Activated gamma-delta T cell (primary cell): ENCODE measurements at places on chromosomes 2 and 18.

GRCh38 chr2:12807907-12808810 is 91.4 kb downstream of the TRIB2 start:
- no peak for DNase-seq

- DNase-seq = no peak
These were observed 131.3 kb downstream of the COL6A3 start for GRCh38 chr2:237282568-237283128.

DNA sequence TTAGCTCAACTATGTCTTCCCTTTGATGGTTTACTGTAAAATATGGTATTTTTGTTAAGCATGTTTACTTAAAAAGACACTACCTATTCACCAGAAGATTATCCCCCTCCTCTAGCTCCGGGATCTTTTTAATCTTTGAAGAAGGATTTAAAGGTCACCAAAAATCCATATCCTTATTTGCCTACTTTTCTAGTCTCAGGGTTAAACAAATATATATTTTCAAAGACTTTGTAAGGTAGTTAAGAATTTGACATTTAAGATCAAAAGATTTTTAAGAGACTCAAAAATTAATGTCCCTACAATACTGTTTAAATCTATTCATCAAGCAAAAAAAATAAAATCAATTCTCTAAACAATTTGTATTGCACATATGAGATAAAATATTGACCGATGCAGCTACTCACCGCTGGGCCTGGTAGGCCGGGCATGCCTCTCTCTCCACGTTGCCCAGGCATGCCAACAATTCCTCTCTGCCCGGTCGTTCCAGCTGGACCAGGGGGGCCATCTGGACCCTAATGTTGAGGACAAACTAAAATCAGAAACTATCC is 76.1 kb downstream of the COL3A1 start:
- no peak for DNase-seq

GRCh38 chr2:12613137-12613835 is 103.5 kb upstream of the TRIB2 start:
- no peak for DNase-seq

GRCh38 chr2:105553538-105554196 is 154.8 kb upstream of the FHL2 start:
- DNase-seq = no peak

DNA sequence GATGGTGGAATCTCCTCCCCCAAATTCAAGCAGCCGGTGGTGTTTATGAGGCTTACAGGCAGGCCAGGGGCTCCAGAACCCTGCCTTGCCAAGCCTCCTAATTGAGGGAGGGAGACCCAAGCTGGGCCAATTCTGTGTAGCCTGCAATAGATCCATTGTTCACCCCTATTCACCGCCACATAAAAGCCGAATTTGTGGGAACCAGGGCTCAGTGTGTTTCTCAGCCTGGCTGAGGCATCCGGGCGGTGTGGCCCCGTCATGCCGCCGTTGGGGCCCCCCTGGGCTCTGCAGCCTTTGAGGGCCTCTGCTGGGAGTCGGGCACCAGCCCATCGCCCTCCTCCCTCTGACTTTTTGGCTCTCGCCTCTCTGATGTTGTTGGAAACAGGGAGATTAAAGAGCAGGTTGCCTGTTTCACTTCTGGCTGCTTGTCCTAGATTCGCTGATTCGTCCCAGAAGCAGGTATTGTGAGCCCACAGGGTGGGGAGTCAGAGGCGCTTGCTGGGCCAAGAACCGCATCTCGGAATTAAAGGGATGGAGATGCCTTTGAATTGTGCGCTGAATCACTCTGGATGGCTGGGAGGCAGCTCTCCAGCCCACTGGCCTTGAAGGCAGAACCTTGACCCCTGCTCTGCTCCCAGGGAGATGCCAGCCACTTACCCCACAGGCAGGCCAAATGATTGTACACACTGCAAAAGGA is 14.7 kb upstream of the OTOS start:
- DNase-seq = no peak

GRCh38 chr2:170006587-170007325 is 171.2 kb upstream of the MYO3B start:
- no peak for DNase-seq

GRCh38 chr2:43453179-43454170 is 142.4 kb downstream of the THADA start:
- no peak for DNase-seq

DNA sequence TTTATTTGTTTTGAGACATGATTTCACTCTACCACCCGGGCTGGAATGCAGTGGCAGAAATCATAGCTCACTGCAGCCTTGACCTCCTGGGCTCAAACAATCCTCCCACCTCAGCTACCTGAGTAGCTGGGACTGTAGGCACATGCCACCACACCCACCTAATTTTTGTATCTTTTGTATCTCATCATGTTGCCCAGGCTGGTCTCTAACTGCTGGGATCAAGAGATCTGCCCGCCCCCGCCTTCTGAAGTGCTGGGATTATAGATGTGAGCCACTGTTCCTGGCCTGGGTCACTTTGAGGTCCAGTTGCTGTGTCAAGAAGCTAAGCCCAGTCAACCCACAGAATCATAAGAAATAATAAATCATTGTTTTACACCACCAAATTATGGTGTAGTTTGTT is 38.4 kb downstream of the TSN start:
- no peak for DNase-seq

DNA sequence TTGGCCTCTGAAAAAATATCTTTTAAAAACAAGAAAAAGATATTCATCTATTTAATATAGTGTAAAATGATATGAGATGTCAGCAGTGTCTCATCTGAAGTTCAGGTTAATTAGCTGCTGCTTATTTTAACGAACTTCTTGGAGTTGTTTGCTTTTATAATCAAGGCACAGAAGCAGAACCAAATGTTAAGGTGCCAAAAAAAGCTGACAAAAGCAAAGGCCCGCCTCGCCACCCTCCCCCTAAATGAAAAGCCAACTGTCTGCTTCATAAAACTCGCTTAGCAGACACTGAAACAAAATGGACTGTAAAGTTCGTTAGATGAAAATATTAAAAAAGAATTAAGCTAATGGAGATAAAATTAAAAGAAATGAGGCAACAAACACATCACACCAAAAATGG is 562.6 kb downstream of the ZEB2 start:
- no peak for DNase-seq

DNA sequence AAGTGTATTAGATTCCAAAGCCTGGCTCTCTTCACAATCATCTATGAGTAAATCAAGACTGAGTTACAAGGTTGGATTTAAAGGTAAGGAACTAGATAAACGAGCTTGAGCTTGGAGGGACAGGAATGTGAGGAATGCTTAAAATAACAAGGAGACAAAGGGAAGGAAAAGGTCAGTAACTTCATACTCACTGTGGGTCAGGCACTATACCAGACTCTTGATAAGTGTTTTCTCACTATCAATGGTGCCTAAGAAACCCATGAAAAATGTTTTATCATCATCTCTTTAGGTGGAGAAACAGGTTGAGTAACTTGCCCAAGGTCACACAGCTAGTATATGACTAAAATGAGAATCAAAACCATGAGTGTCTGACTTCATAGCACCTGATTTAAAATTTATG is 212.1 kb downstream of the CDH2 start:
- DNase-seq = no peak

DNA sequence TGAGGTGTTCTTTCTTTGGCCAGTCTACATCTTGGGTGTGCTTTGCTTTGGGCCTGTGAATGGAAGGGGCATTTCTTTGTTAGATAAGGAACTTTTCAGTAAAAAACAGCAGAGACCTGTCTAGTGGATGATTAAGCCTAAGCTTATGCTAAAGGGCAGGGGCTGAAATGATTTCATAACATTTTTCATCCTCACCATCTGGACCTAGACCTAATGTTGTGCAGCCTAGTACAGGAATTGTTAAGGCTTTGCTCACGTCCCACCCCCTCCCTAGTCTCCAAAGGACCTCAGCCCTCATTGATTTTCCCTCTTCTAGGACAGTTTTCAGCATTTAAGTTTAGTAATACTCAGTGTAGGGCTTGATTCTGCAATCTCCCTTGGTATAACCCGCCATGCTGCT is 111.8 kb downstream of the PRKCE start:
- DNase-seq = no peak

- DNase-seq = peak; percentile 51
These were observed at the start of gene RNU2-63P for GRCh38 chr2:88016086-88016959. TSS of gene RNU2-63P (minus strand) at chr2:88016547.

DNA sequence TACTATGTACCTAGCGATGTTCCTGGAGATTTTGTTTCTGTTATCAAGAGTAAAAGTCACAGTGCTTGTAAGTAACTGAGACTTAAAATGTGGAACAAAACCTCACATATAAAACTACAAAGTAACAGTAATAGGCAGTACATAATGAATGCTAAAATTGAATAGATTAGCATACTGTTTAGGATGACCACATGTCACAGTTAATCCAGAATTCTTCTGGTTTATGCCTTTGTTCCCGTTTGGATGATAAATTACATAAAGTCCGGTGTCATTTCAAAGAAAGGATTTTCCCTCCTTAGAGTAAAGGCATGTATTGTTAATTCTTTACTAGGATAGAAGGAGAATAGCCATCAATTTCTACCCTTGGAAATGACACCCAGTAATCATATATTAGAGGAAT is 56.1 kb downstream of the RBM43 start:
- DNase-seq = no peak

DNA sequence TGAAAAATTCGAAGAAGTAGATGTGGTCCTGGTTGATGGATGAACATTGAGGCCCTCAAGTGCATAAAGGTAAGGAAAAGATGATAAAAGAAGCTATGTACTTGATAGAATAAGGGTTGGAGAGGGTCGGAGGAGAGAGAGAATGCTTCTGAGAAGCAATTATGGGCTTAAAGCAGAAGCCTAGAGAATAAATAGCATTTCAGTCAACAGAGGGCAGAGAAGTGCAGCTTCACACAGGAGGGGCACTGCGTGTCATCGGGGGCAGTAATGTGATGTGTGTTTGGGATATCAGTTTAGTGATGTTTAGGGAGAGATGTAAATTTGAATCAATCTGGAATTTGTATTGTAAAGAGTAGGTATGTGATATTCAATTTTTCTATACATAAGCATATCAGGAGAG is 334.5 kb downstream of the PIK3C3 start:
- DNase-seq = no peak

- DNase-seq = no peak
These were observed 219.3 kb downstream of the PIEZO2 start for GRCh38 chr18:10930076-10930475.

- no peak for DNase-seq
These were observed 80.0 kb downstream of the ZNF516 start for GRCh38 chr18:76414936-76415621.

DNA sequence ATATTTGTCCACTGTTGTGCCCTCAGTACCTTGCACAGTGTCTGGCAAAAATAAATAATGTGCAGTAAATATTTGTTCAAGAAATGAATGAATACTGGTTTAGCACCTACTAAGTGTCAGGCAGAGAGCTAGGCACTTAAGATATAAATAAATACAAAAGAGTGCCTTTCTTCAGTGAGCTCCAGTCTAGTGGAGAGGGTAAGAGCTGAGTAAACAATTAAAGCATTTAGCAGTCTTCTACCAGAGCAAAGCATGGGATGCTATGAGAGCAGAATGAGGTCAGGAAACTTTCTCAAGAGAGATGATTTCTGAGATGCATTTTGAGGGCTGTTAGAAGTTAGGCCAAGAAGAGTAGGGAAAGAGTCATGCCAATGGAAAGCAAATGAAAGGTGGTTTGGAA is 314.7 kb downstream of the DSC3 start:
- DNase-seq = no peak

- DNase-seq = no peak
These were observed 84.9 kb downstream of the PDCL3 start for GRCh38 chr2:100647709-100648108.

- no peak for DNase-seq
These were observed 128.1 kb upstream of the PDE1A start for GRCh38 chr2:182554950-182555349.

DNA sequence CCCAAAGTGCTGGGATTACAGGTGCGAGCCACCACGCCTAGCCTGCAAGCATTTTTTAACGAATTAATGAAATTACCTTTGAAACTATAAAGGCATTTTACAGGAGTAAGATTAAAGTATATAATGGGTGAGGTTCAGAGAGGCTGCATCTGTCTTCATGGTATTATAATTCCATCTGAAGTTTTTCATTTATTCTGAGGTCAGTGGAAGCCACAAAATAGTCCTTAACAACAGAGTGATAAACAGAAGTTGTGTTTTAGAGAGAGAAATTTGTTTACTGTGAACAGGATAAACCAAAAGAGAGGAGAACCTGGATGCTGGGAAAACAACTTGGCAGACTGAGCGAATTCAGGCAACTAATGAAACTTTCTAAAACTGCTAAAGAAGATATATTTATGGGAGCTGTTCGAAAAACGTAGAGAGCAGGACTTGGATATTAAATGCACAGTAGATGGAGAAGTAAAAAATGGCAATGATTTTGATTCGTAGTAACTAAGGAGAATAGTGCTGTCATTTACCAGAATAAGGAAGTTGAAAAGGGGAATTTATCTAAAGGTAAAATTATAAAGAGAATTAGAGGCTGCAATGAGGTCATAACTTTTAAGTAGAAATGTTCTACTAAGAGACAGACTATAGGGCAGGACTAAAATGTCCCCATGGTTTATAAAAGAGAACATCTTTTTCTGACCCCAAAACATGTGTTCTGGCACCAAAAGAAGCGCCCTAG is 37.9 kb upstream of the ITGA4 start:
- no peak for DNase-seq

DNA sequence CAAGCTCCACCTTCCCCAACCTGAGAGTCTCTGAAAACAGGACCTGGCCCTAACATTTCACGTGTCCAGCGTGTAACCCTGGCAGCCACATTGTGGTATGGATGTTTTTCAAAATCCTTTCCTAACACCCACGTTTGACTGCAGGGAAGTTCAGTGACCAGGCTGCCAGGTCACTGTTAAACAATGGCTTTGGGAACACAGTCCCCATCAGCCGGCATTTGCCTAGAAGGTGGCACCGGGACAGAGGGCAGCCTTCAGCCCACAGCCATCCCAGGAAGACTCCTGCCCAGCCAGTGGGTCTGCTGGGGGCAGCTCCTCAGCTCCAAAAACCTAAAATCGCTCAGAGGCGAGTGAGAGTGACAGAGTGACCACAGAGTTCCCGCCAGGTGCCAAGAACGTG is 140.2 kb downstream of the SH3BP4 start:
- no peak for DNase-seq

DNA sequence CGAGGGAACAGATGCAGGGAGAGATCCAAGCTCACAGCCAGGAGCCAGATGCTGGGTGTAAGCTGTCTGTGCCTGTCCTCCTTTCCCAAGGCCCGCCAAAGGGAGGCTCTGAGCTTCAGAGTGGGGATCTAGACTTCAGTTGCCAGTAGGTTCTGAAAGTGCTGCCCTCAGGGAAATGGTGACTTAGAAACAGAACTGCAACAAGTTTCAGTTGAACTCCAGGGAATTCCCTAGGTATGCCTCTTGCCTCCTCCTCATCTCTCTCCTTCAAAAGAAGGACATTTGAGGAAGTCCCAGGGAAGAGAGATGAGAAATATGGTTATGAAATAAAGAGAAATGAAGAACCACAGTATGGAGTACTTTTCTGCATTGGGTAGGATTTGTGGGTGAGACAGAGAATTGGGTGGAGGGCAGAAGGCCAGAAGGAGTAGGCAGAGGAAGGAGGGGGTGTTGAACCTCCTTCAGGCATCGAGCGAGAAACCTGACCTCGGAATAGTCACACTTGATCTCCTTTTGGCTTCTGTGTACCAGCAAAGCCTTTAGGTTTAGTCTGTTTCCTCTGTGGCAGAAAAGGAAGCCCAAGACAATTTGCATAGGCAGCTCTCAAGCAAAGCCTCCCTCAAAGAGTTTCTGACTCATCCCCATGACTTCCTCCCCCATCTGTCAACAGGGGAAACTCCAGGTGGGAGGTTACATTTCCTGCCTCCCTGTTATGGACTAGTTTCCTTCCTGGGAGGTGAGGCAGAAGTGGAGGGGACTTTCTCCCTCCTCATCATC is 45.7 kb downstream of the QPCT start:
- DNase-seq = no peak
